Naive B cell (primary cell): ENCODE measurements at places on chromosomes 1 and 21. TPM values are rescaled to one million over a fixed set of nuclear protein-coding genes. Genes with fewer than 3 reads are reported as not detected.

- DNase-seq = no peak
These were observed 17.4 kb downstream of the JAM2 start for GRCh38 chr21:25656412-25656811.

DNA sequence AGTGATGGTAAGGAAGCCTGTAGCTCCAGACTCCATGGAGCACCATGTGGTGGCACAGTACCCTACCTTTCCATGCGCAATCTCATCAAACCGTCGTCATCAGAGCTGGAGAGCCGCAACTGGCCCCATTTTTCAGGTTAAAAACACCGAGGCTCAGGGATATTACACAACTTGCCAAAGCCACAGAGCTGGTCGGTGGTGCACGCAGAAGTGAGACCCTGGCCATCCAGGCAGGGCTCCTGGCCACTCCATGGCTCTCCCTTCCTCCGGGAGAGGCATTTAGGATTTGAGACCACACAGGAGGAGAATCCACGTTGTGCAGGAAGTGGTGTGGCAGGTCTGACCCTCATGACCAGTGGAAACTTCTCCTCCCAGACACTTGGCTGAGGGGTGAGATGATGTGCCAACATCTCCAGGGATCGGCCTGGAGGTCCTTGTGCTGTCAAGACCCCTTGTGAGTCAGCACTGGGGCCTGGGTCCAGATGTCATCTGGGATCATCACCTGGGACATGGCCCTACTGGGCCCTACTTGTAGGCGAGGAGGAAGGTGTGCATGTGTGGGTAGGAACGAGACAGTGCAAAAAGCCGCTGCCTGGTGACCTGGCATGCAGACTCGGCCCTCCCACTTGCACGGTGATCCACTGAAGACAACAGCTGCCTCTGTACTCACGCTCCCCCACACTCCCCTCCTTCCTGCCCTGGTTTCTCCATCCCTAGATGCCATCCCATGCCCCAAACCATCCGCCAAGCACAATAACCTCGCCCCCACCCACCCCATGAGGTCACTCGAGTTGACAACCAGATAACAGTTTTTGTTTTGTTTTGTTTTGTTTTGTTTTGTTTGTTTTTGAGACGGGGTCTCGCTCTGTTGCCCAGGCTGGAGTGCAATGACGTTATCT lies 10.4 kb downstream of the TFF3 start:
- no peak for DNase-seq

DNA sequence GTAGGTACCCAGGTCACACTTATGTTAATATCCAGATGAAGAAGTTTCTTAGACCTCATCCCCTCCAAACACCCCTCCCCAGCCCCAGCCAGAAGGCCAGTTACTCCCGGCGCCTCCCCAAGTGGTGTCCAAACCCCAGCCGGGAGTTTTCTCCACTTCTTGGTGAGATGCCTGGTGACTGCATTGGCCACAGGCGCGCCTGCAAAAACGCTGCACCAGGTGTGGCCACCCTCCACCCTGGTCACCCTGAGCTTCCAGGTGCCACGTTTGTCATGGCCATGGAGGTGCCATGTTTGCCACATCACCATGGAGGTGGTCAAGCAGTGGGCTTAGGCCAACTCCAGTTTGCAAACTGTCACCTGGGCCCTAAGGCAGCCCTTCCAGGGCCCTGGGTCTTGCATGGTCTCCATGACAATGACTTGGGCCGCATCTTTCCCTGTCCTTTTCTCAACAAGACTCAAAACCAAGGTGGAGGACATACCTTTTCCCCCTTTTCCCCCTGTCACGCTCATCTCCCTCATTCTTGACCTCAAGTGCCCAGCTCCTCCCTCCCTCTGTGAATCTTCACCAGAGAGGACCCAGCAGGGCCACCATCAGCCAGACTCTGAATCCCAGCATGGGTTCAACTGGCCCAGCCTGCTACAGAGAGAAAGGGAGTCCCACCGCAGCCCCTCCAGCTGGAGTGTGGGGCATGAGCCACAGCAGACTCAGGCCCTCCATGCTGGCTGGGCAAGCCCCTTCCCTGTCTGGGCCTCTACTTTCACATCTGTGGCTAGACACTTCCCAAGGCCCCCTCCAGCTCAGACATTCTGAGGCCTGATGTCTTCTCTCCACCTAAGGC lies 125.9 kb upstream of the ZBTB40 start:
- no peak for DNase-seq

DNA sequence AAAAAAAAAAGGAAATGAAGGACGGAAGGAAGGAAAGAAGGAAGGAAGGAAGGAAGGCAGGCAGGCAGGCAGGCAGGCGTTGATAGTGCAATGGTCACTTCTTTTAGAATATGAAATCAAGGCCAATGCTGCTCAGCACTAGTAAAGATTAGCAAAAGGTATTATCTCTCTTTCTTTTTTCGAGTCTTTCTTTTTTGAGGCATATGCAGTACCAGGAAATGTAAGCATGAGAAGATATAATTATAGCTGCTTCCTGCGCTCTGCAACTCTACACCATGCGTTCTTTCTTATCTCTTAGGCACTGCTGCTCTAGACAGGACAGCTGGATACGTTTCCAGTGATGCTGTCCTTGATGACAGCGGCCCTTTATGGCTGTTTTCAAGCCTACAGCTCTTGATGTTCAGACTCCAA lies 1512.5 kb upstream of the B3GALT2 start:
- DNase-seq = no peak

DNA sequence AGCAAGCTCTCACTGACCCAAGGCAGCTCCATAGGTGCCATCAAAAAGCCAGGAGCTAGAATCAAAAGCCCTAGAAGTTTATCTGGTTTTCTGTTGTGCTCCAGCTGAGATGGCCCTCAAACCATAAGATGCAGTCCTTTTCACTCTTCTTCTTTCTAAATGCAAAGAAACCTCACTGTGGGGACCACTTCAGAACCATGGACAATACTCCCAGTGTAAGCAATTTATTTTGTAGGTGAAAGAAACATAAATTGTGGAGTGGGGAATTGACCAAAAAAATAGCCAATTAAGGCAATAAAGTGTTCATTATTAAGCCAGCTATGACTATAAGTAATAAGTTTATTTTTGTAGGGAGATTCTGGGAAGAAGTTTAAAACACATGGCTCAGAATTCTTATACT lies 1399.9 kb downstream of the PLA2G4A start:
- DNase-seq = no peak

DNA sequence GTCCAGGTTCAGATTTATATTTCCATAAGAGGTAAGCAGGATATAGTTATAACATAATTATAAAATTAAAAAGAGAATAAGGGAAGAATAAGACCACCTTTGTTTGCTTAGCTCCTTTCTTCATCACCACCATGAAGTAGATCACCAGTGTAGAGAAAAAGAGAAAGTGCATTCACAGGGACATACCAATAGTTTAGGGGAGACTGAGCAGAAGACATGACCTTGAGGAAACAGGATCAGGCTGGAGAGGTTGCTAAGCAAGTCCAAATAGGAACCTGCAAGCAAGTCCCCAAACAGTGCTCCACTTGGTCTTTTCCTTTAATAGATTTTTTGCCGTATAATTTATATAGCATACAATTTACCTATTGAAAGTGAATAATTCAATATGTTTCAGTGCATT lies 63.0 kb downstream of the KCNT2 start:
- DNase-seq = no peak

DNA sequence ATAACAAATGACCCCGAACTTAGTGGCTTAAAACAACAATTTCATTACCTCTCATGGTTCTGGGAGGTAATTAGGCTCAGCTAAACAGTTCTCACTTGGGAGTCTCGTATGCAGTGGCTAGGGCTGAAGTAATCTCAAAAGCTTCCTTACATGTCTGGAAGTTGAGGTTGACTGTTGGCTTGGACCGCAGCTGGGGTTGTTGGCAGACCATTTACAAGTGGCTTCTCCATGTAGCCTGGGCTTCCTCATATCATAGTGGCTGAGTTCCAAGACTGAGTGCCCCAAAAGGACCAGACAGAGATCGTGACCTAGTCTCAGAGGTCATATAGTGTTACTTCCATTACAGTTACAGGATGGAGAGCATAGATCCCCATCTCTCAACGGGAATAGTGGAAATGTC lies 2.4 kb upstream of the POGZ start:
- no peak for DNase-seq

GRCh38 chr1:200128944-200129879 lies 101.7 kb downstream of the NR5A2 start:
- DNase-seq = peak; percentile 23

DNA sequence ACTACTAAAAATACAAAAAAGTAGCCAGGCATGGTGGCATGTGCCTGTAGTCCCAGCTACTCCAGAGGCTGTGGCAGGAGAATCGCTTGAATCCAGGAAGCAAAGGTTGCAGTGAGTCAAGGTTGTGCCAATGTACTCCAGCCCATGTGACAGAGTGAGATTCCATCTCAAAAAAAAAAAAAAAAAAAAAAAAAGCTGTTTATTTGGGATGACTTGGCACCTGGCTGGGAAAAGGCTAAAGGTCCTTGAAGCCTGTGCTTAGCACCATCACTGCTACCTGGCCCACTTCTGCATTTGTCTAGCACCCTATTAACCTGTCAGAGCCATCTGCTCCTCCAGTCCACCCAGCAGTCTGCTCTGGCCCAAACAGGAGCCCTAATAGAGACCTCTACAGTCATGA lies 25.0 kb downstream of the PRDX6 start:
- no peak for DNase-seq

- no peak for DNase-seq
These were observed 46.8 kb upstream of the RUNX1 start for GRCh38 chr21:35095859-35096291.

GRCh38 chr21:43374228-43374885 lies 52.6 kb downstream of the SIK1 start:
- DNase-seq = no peak

DNA sequence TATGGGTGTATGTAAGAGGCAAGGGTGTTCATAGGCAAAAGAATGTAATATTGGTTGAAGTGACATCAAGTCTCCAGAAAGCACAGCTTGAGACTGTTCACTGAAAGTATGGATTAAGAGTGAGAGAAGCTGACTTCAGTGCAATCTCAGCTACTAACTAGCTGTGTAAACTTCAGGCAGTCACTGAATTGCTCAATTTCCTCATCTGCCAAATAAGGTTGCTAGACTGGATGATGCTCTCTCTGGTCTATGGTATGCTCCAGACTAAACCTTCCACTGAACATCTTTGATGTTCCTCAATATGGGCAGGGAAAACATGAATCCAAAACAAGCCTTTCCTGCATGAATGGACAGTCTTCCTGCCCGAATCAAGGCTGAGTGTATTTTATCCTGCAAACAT lies 111.8 kb upstream of the USH2A start:
- no peak for DNase-seq

DNA sequence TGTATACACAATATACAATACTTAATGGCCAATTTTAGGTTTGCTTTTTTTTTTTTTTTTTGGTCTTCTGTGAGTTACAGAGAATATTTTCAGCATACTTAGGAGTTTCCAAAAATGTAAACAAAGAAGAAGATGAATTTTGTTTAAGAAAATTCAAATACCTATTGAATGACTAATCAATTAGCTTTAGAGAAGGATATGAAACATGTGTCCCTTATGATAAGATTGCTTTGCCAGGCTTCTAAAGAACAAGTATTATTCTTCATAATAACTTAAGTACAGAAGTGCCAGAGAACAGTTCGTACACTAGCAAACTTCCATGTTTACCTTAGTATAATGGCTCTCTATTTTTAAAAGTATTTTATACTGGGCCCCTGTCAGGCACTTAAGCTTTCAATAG lies 1191.0 kb upstream of the NCAM2 start:
- no peak for DNase-seq

GRCh38 chr1:61743716-61744580 lies 1.7 kb downstream of the PATJ start:
- DNase-seq = no peak

- DNase-seq = no peak
These were observed 55.8 kb downstream of the CENPF start for GRCh38 chr1:214658785-214659184.

DNA sequence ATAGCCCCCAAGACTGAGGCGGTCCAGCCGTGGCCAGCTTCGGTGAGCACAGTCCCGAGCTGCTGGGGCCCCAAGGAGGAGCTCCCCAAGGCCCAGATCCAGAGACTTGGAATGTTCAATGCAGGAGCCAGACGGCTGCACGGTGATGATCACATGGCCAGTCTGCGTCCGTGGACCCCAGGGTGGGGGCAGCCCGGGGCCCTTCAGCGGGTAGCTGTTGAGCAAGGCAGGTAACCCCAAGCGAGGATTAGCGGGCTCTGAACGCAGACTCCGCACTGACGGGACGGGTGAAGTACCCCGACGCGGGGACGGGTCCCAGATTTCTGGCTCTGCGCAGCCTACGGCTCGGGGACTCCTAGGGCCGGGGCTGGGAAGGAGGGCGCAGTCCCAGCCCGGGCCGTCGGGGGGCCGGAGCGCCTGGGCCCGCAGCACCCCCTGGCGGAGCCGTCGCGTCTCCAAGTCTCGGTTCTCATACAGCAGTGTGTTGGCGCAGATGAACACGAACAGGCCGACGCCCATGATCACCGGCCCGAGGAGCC lies 2.7 kb downstream of the TMEM200B start:
- DNase-seq = peak; percentile 68

GRCh38 chr1:224329484-224329841 lies 509 bp downstream of the NVL start:
- DNase-seq = no peak

- no peak for DNase-seq
These were observed 2.0 kb downstream of the TEX46 start for GRCh38 chr1:23013657-23014056.

- DNase-seq = no peak
These were observed 3.2 kb upstream of the ATP1A2 start for GRCh38 chr1:160112357-160112756.

DNA sequence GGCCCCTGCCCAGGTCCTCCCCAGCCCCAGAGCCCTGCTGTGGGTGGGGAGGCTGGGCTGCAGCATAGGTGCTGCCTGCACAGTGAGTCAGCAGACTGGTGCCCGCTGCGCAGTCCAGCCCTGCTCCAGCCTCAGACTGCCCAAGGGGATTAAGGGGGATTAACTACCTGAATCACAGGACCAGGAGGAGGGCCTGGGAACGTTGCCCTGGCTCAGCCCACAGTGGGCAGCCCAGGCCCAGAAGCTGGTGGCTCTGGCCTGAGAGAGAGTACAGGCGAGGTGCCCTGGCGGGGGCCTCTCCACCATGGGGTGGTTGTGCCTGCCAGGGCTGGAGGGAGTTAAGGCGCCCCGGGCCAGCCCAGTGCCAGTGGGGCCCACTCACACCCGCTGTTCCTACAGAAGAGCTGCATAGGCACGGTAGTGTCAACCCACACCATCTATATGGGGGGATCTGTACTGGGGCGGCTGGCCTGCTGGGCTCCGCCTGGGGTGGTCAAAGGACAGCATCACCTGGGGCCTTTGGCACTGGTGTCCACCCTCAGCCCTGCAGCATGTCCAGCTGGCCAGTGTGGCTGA lies 2.3 kb downstream of the OBSCN start:
- DNase-seq = no peak

- DNase-seq = no peak
These were observed 87.6 kb upstream of the WLS start for GRCh38 chr1:68319907-68320306.

- no peak for DNase-seq
These were observed 28.5 kb downstream of the ANP32E start for GRCh38 chr1:150207281-150207971.

CR1 gene
- polyA plus RNA-seq = 24.7 TPM

IGSF3 gene
- polyA plus RNA-seq = not detected

ANKRD35 gene
- not detected for polyA plus RNA-seq

GPR161 gene
- polyA plus RNA-seq = 0.21 TPM

TARBP1 gene
- 8.0 TPM for polyA plus RNA-seq

GCSAML gene
- not detected for polyA plus RNA-seq

OR2T29 gene
- polyA plus RNA-seq = not detected

HCRTR1 gene
- polyA plus RNA-seq = not detected

ARMH1 gene
- polyA plus RNA-seq = 14.0 TPM

C4BPA gene
- not detected for polyA plus RNA-seq
